GM03348 (cell line): ENCODE measurements at places on chromosomes 4 and X.

GRCh38 chrX:16559206-16559619, 90.7 kb upstream of the S100G start:
- peak; percentile 44 for DNase-seq

GRCh38 chrX:20260885-20261284, 5.8 kb downstream of the RPS6KA3 start:
- no peak for DNase-seq

DNA sequence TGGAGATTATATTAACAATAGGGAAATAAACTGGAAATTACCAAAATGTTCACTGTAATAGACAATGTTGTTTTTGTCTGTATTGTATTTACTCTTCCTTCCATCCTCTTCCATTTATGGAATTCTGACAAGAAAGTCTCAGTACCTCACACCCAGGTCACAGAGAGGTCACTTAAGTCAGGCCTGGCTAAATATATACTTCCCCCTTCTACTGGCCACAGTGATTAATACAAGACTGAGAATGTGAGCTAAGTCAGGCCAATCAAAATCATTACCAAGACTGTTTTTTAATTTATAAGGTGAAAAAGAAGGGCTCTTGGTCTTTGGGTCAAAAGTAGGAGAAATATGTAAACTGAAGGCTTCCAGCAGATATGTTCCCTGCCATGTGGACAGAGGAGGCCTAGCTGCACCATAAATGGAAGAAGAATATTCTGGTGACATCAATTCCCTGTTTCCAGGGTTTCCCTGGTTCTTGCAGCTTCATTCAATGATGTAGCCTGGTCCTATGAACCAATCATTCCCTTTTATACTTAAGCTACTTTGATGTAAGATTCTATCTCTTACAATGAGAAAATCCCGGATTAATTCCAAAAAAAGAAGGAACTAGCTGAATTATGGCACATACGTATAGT, 64.3 kb downstream of the LRBA start:
- no peak for DNase-seq

- peak; percentile 87 for DNase-seq
Measured at GRCh38 chr4:139767168-139767567, 101.5 kb downstream of the MGST2 start.

GRCh38 chrX:643241-643595, 12.6 kb downstream of the SHOX start:
- no peak for DNase-seq

- DNase-seq = no peak
Measured at GRCh38 chrX:37989304-37989703, 17.0 kb upstream of the SYTL5 start.

DNA sequence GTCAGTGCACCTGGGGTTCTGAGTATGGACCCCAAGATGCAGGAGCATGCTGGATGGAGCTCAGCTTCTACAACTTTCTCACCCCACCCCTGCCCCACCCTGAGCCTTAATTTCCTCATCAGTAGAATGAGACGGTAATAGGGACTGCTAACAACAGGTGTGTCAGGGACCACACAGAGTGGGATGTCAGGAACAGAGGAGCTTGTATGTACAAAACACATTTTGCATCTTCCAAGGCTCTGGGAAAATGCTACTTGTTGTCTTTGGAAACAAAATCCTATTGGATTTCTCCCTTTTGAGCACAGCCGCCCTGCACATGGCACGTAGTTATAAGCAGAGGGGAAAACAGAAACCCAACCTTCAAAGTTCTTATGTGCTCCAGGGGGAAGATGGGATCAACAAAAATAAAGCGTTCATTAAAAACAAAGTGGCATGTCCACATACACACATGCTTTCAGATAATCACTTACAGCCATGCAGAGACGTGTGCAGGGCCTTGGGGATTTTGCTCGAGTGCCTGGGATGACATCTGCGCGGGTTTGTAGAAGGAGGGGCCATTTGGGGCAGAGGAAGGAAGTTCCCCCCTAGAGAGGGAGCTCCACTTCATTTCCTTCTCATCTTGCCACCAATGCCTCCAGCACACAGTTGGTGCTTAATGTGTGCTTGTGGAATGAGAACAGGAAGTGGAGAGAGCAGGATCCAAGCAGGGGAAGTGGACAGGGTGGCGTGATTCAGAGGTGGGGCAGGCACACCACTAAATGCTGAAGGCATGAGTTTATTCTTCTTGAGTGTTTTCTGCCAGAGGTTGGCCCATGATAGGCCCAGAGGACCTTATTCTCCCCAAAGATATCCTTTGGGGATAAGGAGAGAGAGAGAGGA, 138.9 kb downstream of the SMIM20 start:
- DNase-seq = no peak

DNA sequence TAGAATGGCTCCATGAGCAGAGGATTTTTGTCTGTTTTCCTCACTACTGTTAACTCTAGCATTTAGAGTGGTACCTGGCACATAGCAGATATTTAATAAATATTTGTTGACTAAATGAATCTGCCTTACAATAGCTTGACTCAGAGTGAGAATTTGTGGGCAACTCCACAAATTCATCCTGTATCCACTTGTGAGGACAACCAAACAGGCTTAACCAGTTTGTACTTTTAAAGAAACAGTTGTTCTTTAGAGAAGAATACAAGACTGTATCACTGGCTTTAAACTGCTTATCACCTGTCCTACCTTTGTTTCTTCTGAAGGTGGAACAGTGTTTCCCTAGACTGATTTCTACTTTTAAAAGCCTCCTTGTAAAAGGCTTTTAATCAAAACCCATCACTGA, 141.3 kb upstream of the SH3RF1 start:
- no peak for DNase-seq

DNA sequence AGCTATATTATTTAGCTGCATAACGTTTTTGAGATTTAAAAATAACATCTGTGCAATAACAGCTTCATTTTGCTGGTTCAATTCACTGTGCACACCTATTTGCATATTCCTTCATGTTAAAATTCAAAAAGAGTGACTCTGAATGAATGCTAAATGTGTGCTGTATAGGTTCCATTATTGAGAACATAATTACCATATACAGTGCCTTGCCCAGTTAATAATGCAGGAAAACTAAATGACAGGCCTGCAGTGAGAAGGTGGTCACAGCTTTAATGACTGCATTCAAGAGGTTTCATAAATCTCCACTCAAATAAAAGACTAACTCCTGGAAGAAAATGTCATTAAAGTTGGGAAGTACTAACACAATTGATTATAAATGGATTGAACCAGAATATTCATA, 1183.2 kb upstream of the ADGRL3 start:
- no peak for DNase-seq

GRCh38 chrX:48957477-48957826, at the start of gene OTUD5:
Gene OTUD5, minus strand, starts transcription at chrX:48957607. Its CDS starts 37 bp downstream, at chrX:48957570.
- peak; percentile 63 for DNase-seq

DNA sequence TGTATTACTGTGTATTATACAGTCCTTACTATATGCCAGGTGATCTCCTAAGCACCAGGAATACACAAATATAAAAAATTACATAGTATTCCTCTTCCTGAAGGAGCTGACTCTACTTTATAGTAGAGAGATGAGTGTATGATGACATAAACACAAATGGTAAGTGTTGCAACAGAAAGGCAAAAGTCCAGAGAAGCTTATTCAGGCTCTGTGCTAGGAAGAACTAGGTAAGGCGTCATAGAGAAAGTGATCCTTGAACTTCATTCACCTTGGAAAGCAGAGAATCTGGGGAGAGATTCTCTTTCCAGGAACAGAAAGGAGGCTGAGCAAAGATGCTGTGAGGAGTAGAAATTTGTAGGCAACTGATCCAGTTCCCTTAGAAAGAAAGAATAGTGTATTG, 115.0 kb upstream of the KCNIP4 start:
- no peak for DNase-seq

GRCh38 chr4:150368667-150369066, 213.3 kb upstream of the MAB21L2 start:
- DNase-seq = no peak

DNA sequence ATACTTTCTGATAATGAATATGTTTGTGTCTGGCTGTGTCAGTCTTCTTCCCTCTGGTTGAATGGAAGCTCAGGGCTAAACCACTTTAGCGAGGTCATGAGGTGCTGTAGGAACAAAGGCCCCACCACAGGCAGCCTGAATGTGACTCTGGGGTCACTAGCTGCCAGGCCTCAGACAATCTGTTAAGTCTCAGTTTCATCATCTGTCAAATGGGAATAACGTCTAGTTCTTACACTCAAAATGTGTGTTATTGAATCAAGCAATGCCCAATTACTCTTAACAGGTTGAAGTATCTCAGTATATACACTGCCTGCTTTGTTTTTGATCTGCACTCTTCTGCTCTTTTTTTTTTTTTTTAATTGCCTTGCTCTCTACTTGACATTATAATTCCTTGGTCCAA, 148.6 kb downstream of the STK32B start:
- no peak for DNase-seq

- no peak for DNase-seq
Measured at GRCh38 chr4:146004730-146005129, 66.1 kb upstream of the ZNF827 start.

GRCh38 chr4:25448379-25449109, 71.5 kb downstream of the ANAPC4 start:
- peak; percentile 57 for DNase-seq

- peak; percentile 15 for DNase-seq
Measured at GRCh38 chr4:85842540-85842939, 367.6 kb downstream of the ARHGAP24 start.

DNA sequence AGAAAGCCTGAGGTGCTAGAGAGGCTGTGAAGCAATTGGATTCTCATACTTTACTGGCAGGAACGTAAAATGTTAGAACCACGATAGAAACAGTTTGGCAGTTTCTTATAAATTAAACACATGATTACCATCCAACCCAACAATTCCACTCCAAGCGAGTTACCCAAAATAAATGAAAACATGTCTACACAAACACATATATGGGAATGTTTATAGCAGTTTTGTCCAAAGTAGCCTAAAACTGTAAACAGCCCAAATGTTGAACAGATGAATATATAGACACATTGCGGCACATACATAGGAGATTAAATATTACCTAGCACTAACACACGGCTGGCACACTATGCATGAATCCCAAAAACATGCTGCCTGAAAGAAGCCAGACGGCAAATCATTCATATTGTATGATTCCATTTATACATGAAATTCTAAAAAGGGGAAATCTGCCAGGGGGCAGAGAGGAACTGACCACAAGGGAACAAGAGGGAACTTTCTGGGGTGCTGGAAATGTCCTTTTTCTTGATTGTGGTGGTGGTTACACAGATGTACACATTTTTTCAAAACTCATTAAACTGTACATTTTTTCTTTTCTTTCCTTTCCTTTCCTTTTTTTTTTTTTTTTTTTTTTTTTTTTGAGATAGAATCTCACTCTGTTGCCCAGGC, 50.4 kb upstream of the SLC25A4 start:
- DNase-seq = no peak

GRCh38 chr4:143369552-143369951, 32.9 kb downstream of the GAB1 start:
- no peak for DNase-seq
